ENCODE measurements at places on chromosomes 16 and 17.
A peak's percentile ranks its signal among the peaks of the same experiment; 100 is the strongest.

- DNase-seq: no peak
These were observed 591.7 kb downstream of the MAF start for GRCh38 chr16:79008869-79009179.

DNA sequence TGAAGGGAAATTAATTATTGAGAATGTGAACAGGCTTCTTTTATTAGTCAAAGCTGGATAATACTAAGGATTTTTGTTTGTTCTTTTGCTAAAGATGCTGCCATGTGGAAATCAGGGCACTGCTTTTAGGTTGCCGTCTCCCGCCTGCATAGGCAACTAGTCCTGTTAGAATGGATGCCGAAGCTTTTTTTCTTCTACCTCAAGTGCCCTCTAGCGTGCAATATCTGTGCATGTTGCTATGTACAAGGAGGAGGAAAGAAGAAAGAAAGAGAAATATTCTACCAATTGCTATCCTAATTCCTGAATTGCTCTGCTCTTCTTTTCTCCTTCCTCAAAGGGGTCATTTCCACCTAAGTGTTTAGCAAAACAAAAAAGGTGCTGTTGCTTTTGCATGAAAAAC lies 5.2 kb upstream of the CDH8 start:
- no peak for DNase-seq

GRCh38 chr17:9855036-9855435 lies 29.3 kb downstream of the GLP2R start:
- DNase-seq: no peak

GRCh38 chr16:61295311-61295710 lies 740.9 kb downstream of the CDH8 start:
- no peak for DNase-seq

DNA sequence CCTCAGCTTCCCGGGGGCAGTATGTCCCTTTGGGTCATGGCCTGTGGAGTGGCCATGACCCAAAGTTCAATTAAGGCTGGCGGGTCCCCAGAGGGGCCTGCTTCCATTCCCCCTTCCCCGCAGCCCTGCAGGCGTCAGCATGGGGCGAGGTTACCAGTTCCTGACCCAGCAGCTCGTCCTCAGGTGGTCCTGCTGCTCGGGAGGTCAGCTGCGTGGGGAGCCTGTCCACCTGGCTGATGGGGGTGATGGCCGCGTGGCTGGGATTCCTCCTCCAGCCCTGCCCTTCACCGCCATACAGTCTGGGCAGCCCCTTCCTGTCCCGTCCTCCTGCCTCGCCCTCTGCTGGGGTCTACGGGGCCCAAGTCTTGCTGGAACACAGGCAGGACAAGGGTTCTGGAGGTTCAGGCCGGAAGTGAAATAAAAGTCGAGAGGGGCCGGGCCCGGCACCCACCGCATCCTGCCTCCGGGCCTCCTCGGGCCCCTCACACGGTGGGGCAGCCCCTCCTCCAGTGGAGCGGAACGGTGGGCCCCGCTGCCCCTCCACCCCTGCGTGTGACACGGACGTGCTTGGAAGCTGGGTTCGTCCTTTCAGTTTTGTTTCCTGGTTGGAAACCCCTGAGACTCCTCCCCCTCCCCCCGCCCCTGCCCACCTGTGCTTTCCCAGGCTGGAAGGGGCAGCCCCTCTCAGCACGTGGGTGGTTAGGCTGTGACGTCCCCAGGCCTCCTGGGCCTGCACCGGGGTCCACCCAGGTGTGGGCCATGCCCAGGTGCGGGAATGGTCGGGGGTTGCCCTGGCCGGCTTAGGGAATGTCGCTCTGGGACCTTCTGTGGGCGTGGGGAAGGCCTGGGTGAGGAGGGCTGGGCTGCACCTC lies 6.8 kb downstream of the UBALD2 start:
- no peak for DNase-seq

DNA sequence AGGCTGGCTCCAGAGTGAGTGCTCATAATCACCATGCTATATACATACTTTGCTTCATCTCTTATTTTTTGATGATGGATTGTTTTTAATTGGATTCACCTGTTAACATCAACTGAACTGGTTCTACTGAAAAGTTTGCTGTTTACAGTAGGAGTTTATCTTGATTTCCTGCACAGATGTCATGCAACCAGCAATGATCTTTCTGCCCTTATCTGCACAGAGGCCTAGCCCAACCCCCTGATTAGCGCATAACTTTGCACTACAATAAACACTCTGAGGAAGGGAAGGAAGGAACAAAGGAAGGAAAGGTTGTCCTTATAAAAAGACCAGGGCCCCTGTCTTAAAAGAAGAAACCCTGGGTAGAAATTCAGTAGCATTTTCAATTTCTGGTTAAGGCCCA lies 152.9 kb downstream of the RGS9 start:
- no peak for DNase-seq

DNA sequence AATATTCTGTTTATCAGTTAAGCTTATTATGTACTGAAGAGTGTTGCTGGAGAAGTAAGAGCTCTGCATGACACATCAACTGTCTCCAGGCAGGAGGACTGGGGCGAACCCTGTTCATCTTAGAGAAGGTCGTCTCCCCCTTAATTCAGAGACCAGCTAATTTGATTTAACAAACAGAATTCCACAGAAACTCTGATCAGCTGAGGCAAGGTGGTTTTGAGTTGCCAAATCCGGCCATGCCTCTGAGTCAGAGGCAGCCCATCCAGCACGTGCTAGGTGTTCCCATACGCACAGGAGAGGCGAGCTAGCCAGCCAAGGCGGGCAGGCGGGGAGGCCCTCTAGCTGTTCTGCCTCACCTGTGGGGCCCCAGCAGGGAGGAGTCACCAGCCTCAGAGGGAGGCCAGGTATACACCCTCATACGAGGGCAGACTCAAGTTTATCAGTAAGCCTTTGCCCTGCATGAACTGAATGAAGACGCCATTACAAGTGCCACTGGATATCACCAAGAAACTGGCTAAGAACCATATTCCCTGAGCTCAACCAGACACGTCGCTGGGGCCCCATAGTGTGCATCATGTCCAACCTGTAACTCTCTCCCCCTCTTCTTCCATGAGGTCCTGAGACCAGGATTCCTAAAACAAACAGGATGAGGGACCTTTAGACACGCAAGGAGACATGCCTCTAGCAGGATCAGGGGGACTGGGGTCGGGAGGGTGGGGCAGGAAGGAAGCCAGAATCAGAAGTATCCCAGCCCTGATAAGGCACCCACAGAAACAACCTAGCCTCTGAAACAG lies 25.7 kb downstream of the STAT5A start:
- no peak for DNase-seq

DNA sequence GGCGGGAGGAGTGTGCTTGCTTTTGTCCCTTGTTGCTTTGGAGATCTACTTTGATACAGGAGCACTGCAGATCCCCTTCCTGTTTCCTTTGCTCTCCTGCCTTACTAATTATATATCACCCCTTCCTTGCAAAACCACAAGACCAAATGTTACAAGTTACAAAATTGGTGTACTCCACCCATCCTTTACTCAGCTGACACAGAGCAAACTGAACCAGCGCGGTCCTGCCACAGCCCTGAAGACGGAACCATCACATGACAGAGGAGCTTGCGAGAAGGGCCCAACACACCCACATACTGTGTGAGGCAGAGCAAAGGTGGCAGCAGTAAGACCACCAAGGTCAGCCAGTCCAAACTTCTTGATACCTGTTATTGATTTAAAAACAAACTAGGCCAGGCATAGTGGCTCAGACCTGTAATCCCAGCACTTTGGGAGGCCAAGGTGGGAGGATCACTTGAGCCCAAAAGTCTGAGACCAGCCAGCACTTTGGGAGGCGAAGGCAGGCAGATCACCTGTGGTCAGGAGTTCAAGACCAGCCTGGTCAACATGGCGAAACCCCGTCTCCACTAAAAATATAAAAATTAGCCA lies 33.2 kb downstream of the CYTH1 start:
- DNase-seq: no peak

DNA sequence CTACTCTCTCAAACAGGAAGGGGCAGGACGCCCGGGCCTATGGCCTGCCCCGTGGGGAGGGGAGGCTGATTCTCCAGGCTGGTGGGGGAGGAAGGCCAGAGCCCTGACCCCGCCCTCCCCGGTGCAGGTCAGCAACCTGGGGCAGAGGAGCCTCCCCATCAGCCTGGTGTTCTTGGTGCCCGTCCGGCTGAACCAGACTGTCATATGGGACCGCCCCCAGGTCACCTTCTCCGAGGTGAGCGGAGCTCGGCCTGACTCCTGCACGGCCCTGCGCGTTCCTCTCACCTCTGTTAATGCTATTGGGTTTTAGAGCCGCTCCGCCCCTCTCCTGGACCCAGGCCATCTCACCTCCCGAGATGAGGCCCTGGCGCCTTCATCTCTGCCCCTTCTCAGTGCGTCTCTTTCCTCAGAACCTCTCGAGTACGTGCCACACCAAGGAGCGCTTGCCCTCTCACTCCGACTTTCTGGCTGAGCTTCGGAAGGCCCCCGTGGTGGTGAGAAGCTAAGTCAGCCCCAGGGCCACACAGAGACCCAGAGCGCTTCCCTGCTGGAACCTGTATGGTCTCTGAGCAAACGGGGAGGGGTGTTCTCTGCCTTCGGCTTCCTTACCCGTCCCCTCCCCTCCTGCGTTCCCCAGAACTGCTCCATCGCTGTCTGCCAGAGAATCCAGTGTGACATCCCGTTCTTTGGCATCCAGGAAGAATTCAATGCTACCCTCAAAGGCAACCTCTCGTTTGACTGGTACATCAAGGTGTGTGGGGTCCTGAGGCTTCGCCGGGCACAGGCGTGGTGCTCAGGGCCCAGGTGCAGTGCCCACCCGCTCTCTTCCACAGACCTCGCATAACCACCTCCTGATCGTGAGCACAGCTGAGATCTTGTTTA lies 25.1 kb upstream of the ITGAX start:
- DNase-seq: no peak

- DNase-seq: no peak
These were observed 138.5 kb downstream of the DNAH9 start for GRCh38 chr17:11736613-11737312.

DNA sequence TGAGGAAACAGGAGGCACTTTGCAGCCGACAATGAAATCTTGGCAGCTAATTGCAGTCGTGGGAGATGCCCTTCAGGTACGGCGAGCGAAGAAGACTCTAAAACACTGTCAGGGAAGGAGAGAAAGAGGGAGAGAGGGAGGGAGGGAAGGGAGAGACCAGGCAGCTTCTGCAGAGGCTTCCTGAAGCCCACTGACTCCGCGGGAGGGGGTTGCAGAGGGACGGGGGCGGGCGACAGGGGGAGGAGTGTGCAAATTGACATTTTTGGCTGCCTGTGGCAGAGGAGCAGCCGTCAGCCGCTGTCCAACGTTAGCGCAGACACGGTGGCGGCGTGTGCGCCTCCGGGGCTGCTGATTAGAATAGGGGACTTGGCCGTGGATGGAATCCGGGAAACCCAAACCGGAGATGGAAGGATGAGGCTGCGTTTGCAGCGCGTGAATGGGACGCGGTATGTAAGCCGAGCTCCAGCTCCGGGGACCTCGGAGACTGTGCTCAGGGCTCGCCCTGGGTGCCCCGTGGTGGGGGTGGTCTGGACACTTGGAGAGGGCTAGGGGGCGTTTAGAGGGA lies 849.1 kb upstream of the RBFOX1 start:
- DNase-seq: peak; percentile 33

- no peak for DNase-seq
These were observed 6.5 kb upstream of the USP32 start for GRCh38 chr17:60398227-60398959.

DNA sequence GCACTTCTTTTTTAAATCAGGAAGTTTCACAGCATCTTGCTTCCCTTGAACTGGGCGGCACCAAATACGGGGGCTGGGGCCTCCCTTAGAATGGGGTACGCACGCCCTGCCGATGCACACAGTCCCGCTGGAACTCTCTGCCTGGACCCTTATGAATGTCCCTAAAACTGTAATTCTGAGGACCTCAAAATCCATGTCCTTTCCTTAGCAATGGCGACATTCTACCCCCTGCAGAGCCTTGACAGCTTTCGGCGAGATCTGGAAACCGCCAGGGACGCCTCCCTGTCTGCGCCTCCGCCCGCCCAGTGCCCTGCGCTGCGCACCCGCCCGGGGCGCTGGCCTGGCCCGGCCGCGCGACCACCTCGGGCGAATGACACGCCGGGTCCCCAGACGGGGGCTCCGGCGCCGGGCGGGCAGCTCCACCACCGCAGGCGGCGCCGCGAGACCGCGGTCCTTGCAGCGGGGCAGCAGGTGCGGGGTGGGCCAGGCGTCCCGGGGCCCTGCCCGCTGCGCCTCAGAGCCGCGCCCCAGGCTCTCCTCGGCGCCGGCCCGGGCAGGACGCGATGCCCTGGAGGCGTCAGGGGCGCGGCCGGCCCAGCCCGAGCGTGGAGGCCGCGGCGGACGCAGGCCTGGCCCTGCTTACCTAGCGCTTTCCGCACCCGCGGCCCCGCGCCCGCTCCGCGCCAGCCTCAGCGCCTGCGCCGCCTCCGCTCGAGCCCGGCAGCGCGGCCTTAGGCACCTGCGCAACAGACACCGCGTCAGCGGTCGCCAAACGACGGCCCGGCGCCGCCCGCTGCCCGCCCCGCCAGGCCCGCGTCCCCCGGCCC lies 548 bp downstream of the HAGH start:
- DNase-seq: peak; percentile 81

DNA sequence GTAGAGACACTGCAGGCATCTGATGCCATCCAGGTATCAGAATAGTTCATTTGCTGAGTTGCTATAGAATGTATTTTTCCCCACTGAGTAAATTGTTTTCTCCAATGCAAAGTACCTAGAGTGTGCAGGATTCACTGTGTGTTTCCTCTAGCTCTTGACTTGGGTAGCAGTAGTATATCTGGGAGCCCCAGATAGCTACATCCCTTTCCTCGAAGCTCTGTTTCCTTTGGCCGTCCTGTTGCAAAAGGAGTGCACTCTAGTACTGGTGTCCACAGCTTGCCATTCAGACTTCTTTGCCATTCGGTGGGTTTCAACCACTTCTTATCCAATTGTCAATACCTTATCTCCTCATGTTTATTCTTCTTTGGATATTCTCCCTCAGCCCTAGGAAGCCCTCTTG lies 12.8 kb downstream of the ABCA8 start:
- no peak for DNase-seq

- no peak for DNase-seq
These were observed 1.9 kb downstream of the RTN4RL1 start for GRCh38 chr17:2023256-2023655.

GRCh38 chr17:3879186-3879585 lies 13.7 kb downstream of the CAMKK1 start:
- no peak for DNase-seq

DNA sequence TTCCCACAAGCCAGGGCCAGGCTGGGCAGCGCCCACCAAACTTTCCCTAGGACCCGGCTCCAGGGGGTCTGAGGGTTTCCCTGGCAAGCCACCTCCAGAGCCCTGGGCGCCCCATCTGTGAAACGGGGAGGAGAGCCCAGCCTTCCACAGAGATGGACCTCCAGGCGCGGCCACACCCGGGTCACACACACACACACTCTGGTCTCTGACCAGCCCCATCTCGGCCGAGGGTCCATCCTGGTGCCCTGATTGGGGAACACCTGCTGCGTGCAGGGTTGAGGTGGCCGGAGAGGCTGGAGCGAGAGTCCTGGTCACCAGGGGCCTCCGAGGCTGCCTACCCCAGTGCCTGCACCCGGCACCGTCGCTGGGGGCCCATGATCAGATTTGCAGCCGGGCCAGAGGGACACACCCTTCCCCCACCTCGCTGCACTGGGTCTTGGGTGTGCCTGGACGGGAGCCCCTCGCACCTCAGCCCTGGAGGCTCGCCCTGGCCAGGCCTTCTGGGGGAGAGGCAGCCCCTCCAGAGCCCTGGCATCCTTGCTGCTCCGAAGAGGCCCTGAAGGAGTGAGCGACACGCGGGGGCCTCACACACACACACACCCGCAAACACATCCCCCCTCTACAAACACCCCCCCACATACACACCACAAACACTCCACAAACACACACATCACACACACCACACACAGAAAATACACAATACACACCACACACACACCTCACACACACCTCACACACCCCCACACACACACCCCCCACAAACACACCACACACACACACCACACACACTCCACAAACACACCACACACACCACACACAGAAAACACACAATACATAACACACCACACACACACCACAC lies 29.7 kb downstream of the SLC25A10 start:
- DNase-seq: no peak
